ENCODE measurements at places on chromosomes 12 and 14.

DNA sequence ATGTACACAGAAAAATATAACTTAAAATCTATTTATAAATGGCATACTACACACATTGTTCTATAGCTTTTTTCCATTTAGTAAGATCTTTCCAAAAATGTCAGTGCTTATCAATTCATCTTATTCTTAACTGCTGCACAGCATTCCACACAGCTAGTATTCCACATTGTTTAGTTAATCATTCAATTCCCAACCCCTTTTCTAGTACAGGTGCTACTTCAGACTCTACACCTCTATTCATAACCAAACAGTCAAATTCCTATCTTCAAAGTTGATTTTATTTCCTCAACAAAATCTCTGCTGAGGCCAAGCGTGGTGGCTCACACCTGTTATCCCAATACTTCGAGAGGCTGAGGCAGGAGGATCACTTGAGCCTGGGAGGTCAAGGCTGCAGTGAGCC, 12.3 kb upstream of the NEK9 start:
- DNase-seq, result no peak

GRCh38 chr14:21201732-21202462, 46.0 kb upstream of the OR5AU1 start:
- DNase-seq, result no peak

- no peak for DNase-seq
Measured at GRCh38 chr14:61330511-61330910, 9.1 kb downstream of the PRKCH start.

- no peak for DNase-seq
Measured at GRCh38 chr14:94042433-94043091, 16.4 kb downstream of the OTUB2 start.

GRCh38 chr12:123006977-123007376, 26.5 kb downstream of the ARL6IP4 start:
- DNase-seq, result no peak

Data from COR-L47 (cell line).